ENCODE measurements at places on chromosomes 13 and 19. TPM values are rescaled to one million over a fixed set of nuclear protein-coding genes. Genes with fewer than 3 reads are reported as not detected.

DNA sequence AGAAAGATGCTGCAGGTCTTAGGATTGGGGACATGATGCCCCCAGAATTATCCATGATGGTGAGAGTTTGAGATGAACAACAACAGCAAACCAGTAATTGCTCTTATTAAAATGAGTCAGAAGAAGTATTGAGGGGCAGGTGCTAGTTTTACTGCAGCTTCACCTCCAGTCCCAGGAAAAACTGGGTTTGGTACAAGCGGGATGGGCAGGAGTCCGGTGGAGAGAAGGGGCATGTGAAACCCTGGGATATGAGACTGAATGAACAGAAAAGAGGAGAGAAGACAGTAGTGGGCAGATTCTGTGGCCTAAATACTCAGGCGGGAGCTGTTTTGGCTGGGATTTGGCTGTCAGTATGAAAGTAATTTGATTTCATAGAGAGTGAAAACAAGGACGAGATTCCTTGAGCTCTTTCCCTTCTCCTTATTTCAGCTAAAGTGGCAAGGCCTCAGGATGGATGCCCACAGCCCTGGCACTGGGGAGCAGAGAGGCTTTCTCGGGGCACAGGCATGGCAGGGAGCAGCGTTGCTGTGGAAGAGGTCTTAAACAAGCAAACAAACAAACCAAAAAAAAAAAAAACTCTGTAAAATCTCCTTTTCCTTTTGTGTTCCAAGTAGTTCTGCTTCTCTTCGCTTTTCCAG lies 30.7 kb downstream of the NFIX start:
- peak; percentile 27 for DNase-seq

DNA sequence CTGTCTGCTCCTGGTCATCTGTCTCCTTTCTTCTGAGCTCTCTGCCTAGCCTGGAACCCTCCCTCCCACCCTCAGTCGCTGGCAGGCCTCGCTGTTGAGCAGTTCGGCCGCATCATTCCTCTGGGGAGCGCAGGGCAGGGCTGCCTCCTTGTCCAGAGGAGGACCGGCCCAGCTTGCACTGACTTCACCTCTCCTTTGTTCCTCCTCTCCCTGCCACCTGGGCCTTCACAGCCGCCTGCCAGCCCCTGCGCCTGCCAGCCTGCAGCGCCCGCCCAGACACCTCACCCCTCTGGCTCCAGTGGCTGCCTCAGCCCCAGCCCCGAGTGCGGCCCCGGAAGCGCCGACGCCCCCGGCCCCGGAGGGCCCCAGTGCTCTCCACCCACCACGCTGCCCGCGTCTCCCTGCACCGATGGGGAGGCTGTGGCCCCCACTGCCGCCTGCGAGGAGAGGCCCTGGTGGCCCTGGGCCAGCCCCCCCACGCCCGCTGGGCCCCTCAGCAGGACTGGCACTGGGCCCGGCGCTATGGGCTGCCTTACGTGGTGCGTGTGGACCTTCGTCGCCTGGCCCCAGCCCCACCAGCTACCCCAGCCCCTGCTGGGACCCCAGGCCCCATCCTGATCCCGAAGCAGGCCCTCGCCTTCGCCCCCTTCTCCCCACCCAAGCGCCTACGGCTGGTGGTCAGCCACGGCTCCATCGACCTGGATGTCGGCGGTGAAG lies 7.2 kb downstream of the KMT5C start:
- DNase-seq = no peak

- peak; percentile 12 for DNase-seq
These were observed 152.2 kb downstream of the DCT start for GRCh38 chr13:94327318-94327717.

GRCh38 chr19:1647501-1648458 lies 4.6 kb downstream of the TCF3 start:
- no peak for DNase-seq

- no peak for DNase-seq
These were observed 380.7 kb downstream of the SLITRK5 start for GRCh38 chr13:88051746-88052482.

GRCh38 chr19:4038057-4038456 lies 28.6 kb downstream of the ZBTB7A start:
- DNase-seq = no peak

GRCh38 chr19:19417628-19418245 lies 12.3 kb downstream of the GATAD2A start:
- DNase-seq = no peak

- DNase-seq = peak; percentile 13
These were observed 154.2 kb upstream of the MAB21L1 start for GRCh38 chr13:35630551-35631275.

GRCh38 chr19:47765523-47766358 lies 12.8 kb upstream of the SELENOW start:
- peak; percentile 58 for DNase-seq

DNA sequence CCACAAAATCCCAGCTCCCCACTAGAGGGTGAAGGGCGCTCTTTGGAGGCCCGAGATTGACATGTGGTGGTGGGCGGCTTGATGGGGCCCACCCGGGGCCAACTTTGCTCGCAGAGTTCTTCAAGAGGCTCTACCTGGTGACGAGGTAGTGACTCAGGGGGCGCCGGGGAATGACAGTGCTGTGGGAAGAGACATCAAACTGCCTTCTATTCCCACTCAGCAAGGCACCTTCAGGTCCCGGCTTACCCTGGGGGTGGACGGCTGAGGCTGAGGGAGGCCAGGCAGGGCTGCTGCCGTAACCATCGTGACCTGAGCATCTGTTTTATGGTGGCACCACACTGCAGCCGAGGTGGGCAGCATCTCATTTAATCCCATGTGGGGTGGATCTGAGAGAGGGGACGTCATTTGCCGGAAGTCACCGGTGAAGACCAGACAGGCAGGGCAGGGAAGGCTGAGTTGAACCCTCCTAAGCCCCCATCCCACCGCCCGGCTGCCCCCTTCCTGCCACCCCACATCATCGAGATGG lies 1.6 kb downstream of the LINGO3 start:
- DNase-seq = no peak

DNA sequence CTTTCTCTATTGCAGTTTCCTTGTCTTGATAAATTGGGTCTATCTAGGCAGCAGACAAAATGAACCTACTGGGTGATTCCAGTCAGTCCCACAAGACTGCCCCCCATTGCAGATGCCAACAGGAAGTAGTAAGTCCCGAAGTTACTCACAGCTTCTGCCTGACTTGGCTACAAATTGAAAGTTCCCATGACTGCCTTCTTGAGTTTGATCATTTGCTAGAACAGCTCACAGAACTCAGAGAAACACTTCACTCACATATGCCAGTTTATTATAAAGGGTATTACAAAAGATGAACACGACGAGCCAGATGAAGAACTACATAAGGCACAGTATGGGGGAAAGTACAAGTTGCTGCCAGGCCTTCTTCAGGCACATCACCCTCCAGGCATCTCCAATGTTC lies 50.0 kb downstream of the TEX26 start:
- DNase-seq = no peak

- no peak for DNase-seq
These were observed 242.2 kb downstream of the B3GLCT start for GRCh38 chr13:31441800-31442510.

DNA sequence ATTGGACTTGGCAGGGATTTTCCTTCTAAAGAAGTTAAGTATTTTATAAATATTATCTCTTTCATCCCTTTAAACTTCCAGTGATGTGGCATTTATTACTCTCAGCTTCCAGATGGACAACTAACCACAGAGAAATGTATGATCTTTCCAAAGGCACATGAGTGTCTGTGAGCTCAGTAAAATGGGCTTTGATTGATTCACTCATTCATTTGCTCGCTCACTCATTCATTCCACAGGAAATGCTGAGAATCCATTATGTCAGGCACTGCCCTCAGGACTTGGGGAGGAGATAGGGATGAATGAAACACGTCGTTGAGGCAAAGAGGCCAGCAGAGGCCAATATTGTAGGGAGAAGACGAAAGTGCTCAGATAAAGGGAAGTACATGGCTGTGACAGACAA lies 359.3 kb downstream of the EFNB2 start:
- DNase-seq = no peak

GRCh38 chr13:66501181-66501580 lies 729.0 kb downstream of the PCDH9 start:
- DNase-seq = no peak

GRCh38 chr13:110495376-110495775 lies 66.1 kb downstream of the RAB20 start:
- no peak for DNase-seq

GRCh38 chr19:29887442-29887855 lies 54.6 kb upstream of the URI1 start:
- DNase-seq = peak; percentile 33

GRCh38 chr13:99991013-99991827 lies 9.6 kb downstream of the ZIC2 start:
- DNase-seq = no peak

GRCh38 chr19:46478356-46478986 lies 7.1 kb upstream of the PNMA8A start:
- no peak for DNase-seq

DNA sequence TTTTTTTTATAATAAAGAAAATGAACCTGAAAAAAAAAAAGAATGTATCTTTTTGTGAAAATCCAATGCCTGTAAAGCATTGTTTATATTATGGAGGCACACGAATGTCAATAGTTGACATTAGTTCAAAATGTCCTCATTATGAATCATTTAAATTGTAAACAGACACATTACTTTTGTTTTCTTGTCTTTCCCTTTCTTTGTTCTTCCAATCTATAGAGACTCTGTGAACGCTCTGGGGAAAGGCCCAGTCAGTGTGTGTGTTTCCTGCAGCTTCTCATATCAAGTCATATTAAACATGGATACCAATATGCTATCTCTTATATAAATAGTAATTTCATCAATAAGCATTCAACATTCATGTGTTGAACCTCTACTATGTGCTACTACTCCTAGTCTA lies 193.1 kb downstream of the KCTD12 start:
- peak; percentile 37 for DNase-seq

DNA sequence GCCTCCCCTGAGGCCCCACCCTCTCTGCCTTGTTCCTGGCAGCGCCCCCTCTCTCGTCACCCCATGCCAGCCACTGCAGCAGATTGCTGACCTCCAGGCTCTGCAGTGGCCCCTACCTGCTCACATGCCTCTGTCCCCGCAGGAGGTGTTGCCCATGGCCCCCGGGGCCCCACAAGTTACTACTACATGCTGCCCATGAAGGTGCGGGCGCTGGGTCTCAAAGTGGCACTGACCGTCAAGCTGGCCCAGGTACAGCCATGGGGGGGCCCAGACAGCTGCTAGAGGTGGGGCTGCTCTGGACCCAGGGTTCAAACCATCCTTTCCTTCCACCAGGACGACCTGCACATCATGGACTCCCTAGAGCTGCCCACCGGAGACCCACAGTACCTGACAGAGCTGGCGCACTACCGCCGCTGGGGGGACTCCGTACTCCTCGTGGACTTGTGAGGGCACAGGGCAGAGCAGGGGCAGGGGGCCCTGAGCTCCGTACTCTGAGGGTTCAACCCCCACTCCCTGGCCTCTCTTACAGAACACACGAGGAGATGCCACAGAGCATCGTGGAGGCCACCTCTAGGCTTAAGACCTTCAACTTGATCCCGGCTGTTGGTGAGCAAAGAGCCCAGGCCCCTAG lies 6.2 kb downstream of the MRPL4 start:
- DNase-seq = no peak

DNA sequence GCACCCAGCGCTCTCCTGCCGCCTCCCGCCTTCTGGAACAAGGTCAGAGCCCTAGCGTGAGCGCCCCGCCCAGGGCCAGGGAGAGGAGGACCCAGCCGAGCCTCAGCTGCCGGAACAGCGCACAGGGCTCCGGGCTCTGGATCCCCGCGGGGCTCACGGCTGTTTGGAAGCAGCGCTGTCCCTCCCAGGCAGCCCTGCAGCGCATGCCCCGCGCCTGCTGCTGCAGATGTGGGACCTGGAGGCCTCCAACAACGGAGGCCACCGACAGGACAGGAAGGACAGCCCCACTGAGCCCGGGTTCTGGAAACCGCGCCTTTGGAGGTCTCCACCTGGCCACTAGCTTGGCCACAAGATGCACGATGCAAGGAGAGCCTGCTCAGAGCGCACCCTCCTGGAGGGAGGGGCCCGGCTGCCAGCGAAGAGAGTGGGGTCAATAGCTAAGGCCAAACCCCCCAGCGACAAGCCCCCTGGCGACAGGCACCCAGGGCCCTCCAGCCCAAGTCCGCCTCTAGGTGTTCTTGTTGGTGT lies 12.6 kb downstream of the ZSCAN18 start:
- no peak for DNase-seq

- no peak for DNase-seq
These were observed 2465.1 kb upstream of the PCDH20 start for GRCh38 chr13:63880705-63881104.

- no peak for DNase-seq
These were observed at the start of gene SLC10A2 for GRCh38 chr13:103066079-103066780. TSS of gene SLC10A2 (minus strand) at chr13:103066417. CDS start at chr13:103066249, 168 bp downstream.

- peak; percentile 90 for DNase-seq
These were observed 1.4 kb upstream of the BCL3 start for GRCh38 chr19:44746946-44747738.

- no peak for DNase-seq
These were observed 68.7 kb upstream of the CACNA1A start for GRCh38 chr19:13574933-13575332.

DNA sequence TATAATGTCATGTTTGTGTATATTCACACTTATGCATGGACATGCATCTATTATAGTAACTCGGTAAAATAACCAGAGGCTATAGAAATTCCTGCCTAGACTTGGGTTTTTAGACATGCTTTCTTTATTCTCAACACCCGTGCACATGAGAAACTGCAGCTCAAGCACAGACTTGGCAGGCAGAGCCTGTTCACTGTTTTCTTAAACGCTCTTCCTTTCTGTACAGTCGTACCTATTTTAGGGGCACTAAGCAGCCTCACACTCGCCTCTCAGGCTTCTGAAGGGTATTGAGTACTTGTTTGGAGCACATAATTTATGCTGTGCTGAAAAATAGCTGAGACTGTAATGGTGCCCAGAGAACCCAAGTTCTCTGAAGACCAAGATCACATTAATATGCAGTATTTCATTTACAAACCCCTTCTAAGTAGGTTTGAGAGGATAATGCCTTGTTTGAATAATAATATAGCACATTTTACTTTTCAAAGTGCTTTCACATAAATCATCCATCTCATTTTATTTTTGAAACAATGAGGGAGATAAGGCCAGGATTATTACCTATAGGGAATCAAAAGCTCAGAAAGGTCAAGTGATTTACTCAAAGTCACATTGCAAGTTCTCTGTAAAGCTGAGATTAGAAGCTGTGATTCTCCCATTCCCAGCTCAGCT lies 429.9 kb downstream of the SPRY2 start:
- DNase-seq = no peak

GRCh38 chr19:13430790-13431582 lies 75.3 kb downstream of the CACNA1A start:
- peak; percentile 39 for DNase-seq

GRCh38 chr13:23671377-23671776 lies 101.2 kb downstream of the TNFRSF19 start:
- DNase-seq = no peak

MBD3L3 gene
- total RNA-seq = not detected

RFX1 gene
- total RNA-seq = 14.7 TPM

ZNF547 gene
- 3.2 TPM for total RNA-seq

LAIR1 gene
- not detected for total RNA-seq

CCL25 gene
- not detected for total RNA-seq

ZNF135 gene
- 1.2 TPM for total RNA-seq

LGALS16 gene
- not detected for total RNA-seq

SLC6A16 gene
- 1.6 TPM for total RNA-seq

LHB gene
- total RNA-seq = not detected

CCDC122 gene
- 5.1 TPM for total RNA-seq

KANK3 gene
- total RNA-seq = 26.3 TPM

RCBTB2 gene
- 9.9 TPM for total RNA-seq

NLRP9 gene
- total RNA-seq = not detected

CD70 gene
- total RNA-seq = not detected

THSD8 gene
- 13.2 TPM for total RNA-seq

RNF126 gene
- total RNA-seq = 61.3 TPM

ADGRE3 gene
- not detected for total RNA-seq

CACTIN gene
- 36.4 TPM for total RNA-seq

Measured in endothelial cell of umbilical vein (primary cell).